ENCODE measurements at places on chromosomes 13 and 19.
A peak's percentile ranks its signal among the peaks of the same experiment; 100 is the strongest.

GRCh38 chr19:40623403-40624251 is 22.5 kb downstream of the LTBP4 start:
- DNase-seq, result no peak

- no peak for DNase-seq
These were observed 110.2 kb downstream of the STK24 start for GRCh38 chr13:98466634-98467236.

GRCh38 chr19:13691569-13692435 is 72.5 kb upstream of the MRI1 start:
- peak; percentile 72 for DNase-seq

DNA sequence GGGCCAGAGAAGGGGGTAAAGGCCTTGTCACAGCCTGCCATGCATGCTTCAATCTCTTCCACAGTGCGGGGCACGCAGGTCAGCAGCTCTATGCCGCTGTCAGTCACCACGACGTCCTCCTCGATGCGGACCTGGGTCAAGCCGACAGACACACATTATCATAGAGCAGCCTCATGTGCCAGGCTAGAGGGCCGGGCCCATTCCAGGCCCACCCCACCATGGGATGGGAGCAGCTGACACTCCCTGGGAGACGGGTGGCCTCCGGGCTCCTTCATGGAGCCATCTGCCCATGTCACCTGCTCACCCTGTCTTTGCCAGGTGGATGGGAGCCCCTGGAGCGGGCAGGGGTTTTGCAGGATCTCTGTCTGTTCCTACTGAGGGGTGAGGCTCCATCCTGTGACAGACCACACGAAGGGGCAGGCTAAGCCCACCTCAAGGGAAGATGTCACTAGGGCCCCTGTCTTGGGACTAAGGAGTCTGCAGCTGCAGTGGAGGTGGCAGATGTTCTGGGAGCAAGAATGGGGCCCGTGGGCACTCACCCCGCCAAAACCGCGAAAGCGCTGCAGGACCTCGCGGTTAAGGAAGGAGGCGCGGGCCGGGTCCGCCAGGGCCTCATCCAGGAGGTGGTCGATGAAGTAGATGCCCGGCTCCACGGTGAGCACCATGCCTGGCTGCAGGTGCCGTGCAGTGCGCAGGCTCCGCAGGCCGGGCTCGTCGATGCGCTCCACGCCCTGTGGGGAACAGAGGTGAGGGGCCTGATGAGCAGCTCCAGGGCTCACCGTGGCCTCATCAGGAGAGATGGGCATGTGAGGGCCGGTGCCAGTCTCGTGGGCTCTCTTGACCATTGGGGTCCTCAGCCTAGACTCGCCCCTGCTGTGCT is 14.1 kb downstream of the CEBPG start:
- DNase-seq, result no peak

DNA sequence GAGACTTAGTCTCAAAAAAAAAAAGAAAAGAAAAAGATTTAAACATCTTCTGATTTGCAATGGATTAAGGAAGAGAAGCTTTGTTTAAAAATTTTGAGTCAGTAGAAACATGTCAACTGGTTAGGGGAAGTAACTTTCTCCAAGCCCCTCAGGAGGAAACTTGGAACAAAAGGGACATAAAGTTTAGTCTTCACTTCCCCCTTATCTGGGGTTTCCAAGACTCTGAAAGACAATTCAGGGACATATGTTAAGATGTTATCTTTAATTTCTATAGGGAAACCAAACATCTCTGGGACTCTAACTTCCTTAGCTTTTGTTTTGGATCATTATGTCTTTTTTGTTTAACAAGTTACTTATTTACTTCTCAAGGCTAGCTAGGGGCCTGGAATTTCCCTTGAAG is 20.1 kb upstream of the MRI1 start:
- DNase-seq, result no peak

DNA sequence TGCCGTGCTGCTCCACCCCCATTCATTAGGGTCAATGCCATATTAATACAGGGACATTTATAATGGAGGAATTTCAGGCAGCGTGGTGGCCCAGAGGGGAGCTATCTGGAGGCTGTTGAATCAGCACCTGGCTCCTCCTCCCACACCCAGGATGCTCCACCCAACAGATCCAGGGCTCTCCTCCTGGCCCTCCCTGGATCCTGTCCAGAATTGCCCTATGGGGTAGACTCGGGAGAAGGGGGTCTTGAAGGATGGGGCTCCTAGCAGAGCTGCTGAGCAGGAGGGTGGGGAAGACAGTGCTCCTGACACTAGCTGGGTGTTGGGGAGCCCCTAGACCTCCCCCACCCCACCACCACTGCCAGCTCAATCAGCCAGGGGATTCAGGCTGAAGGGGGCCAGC is 5.2 kb upstream of the OR10H5 start:
- no peak for DNase-seq

GRCh38 chr13:77502104-77502720 is 33.3 kb upstream of the SCEL start:
- no peak for DNase-seq

- DNase-seq, result no peak
These were observed 59.6 kb downstream of the PDS5B start for GRCh38 chr13:32645854-32646253.

DNA sequence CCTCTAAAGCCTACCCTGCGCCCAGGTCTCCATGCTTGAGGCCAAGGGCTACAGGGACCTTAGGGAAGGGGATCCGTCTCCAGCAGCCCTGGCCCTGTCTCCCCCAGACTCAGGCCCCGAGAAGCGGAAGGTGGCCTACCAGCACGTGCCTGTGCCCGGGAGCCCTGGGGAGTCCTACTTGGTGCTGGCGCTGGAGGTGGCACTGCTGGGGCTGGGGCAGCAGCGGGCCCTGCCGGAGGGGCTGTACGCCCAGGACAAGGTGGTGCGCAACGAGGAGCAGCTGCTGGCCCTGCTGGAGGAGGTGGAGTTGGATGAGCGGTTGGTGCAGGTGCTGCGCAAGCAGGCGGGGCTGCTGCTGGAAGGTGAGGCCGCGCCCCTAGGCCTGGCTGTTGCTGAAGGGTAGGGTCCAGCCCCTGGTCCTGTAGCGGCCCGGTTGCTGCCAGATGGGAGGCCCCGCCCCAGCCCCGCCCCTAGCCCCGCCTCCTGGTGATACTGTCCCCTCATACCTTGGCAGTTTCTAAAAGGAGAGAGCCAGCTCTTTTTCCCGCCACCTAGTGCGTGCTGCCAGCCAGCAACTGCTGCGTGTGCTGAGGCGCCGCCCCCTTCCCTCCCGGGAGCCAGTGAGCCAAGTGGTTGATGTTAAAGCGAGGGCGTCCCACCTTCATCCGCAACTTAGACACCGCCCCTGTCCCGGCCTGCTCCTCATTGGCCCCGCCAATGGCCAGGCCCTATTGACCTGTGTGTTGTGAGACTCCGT is 22.6 kb downstream of the ZSWIM4 start:
- DNase-seq, result no peak

DNA sequence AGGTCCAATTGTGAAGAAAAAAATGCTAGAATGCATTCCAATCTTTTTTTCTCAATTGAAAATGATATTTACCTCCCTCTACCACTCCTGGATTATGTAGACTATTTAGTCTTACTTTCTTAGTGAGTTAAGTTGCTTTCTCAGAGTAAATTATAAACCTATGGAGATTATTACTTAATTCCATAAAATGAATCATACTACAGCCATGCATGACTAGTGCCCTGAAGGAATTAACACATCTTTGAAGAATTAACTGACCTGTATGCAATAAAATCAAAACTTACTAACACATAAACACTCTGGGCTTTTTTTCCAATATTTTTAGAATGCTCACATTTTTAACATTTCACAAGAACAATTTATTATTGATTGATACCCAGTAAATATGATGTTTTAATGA is 379.4 kb upstream of the DACH1 start:
- no peak for DNase-seq

- DNase-seq, result no peak
These were observed 1.3 kb downstream of the FLT3LG start for GRCh38 chr19:49475191-49475917.

GRCh38 chr19:33507021-33507956 is 14.3 kb downstream of the PEPD start:
- no peak for DNase-seq

DNA sequence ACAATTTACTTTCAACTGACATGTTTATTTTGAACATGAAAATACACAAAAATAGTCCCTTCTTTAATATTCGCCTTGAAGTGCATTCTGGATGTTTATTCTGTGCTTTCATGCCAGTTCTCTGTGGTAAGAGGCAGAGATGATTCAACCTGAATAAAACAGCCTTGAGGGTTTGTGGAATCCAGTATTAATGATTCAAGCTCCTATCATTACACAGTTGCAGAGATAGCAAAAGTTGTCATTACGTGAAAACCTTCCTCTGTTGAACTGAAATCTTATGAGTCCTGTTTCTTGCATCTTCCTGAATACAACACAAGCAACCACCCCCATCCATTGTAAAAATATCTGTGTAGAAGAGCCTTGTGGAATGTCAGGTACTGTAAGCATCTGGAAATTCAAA is 142.3 kb upstream of the HTR2A start:
- no peak for DNase-seq

GRCh38 chr19:20244356-20244755 is 77.3 kb downstream of the ZNF486 start:
- DNase-seq, result no peak

DNA sequence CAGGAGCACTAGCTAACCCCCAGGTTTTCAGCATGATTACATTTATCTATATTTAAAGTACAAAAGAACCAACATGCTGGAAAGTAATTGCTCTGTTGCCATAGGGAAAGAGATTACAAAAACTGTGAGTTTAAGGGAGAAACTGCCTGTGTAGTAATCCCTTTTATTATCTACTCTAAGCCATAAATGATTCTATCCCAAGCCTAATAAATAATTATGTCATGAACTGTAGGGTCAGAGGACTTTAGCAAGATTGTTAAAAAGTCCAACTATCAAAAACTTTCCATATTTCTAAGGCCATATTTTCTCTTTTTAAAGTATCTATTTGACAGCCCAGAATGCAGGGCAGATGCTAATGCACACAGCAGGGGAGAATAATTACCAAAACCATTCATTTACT is 573.8 kb upstream of the MIR17HG start:
- DNase-seq, result no peak

DNA sequence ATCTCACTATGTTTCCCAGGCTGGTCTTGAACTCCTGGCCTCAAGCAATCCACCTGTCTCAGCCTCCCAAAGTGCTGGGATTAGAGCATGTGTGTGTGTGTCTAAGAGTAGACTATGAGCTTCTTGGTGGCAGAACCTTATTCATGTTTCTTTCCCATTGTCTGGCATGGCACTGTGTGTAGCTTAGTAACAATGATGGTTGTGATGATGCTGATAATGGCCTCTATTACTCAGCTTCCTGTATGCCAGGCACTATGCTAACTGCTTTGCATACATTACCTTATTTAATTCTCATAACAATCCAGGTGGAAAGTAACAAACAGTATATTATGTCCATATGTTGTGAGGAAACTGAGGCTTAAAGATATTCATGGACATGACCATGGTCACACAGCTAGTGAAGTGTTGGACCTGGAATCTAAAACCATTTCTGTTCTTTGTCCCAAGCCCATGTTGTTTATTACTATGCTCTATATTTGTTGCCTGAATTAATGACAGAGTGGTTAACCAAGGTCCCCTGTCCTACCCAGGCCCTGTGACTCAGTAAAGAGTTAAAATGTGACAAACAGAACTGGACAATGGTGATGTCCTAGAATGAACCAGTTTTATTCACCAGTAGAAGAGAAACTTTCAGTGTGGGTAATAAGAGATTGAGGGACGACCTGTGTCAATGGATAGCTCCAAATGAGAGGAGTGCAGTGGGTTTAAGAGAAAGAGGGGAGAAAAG is 109.6 kb downstream of the KLF5 start:
- DNase-seq, result no peak
